ENCODE measurements at places on chromosomes 2 and 18. TPM values are rescaled to one million over a fixed set of nuclear protein-coding genes. Genes with fewer than 3 reads are reported as not detected.

TXNDC2 gene
- not detected for total RNA-seq

C2orf15 gene
- total RNA-seq: 1.2 TPM

GALNT14 gene
- total RNA-seq: not detected

GPR17 gene
- total RNA-seq: not detected

GTF2A1L gene
- total RNA-seq: not detected

- DNase-seq: peak; percentile 93
Observed at GRCh38 chr2:177263451-177264208, 897 bp downstream of the NFE2L2 start.

GRCh38 chr2:150977296-150977695, 284.4 kb downstream of the RBM43 start:
- DNase-seq: no peak

GRCh38 chr2:232342635-232343565, 35.7 kb upstream of the ALPP start:
- no peak for DNase-seq

- DNase-seq: no peak
Observed at GRCh38 chr2:9991221-9991620, 39.7 kb downstream of the GRHL1 start.

- no peak for DNase-seq
Observed at GRCh38 chr2:201697899-201698298, 545 bp downstream of the MPP4 start.

Measured in activated CD4-positive, alpha-beta T cell treated with anti-CD3 and anti-CD28 coated beads, Interleukin-2, amount 10 ng/mL, durations not matched to agents 7 days and 5 days (primary cell).